ENCODE measurements at places on chromosomes 2 and 18. TPM values are rescaled to one million over a fixed set of nuclear protein-coding genes. Genes with fewer than 3 reads are reported as not detected.

Gene CWC22
- total RNA-seq = 21.3 TPM

GRCh38 chr2:28360718-28361293 lies 31.9 kb upstream of the FOSL2 start:
- peak; percentile 26 for DNase-seq

GRCh38 chr2:3411103-3411502 lies 31.6 kb downstream of the TRAPPC12 start:
- no peak for DNase-seq

- DNase-seq = no peak
Measured at GRCh38 chr2:191866195-191866594, 19.3 kb upstream of the CAVIN2 start.

- DNase-seq = no peak
Measured at GRCh38 chr2:242017086-242017485, 147.6 kb downstream of the RTP5 start.

GRCh38 chr2:127437781-127438726 lies 19.8 kb downstream of the PROC start:
- DNase-seq = no peak
